Naive thymus-derived CD4-positive, alpha-beta T cell (primary cell): ENCODE measurements at places on chromosomes 6 and 20. TPM values are rescaled to one million over a fixed set of nuclear protein-coding genes. Genes with fewer than 3 reads are reported as not detected.

DNA sequence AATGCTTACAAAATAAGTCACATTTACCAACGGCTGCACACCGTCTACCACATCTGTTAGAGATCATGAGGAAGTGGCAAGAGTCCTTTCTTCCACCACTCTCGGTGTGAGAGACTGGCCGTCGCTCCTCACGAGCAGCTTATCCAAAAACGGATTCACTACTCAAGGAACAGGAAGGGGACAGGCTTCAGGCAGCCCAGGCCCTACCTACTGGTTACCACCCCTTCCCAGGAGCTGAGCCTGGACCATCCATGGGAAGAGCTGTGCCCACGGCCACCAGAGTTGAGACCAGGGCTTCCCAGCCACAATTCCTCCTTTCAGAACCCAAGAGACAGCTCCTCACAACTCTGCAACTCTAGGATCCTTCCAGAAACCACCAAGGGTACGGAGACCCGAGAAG, 37.0 kb downstream of the FOXF2 start:
- H3K27me3 ChIP-seq = no peaks in the 10 kb centered on the region
- H3K4me1 ChIP-seq = no peaks in the 10 kb centered on the region
- no peak overlapping the region for H3K27ac ChIP-seq
- no peak for DNase-seq
- H3K36me3 ChIP-seq = no peaks in the 10 kb centered on the region

GRCh38 chr6:149503872-149504271, 19.1 kb upstream of the ZC3H12D start:
- H3K4me1 ChIP-seq = peaks cover 11% of the 10 kb centered on the region
- H3K36me3 ChIP-seq = no peaks in the 10 kb centered on the region
- no peak for DNase-seq
- H3K4me3 ChIP-seq = no peak overlapping the region

PTPRK gene
- 2.0 and 2.3 TPM in 2 replicates for total RNA-seq

DNA sequence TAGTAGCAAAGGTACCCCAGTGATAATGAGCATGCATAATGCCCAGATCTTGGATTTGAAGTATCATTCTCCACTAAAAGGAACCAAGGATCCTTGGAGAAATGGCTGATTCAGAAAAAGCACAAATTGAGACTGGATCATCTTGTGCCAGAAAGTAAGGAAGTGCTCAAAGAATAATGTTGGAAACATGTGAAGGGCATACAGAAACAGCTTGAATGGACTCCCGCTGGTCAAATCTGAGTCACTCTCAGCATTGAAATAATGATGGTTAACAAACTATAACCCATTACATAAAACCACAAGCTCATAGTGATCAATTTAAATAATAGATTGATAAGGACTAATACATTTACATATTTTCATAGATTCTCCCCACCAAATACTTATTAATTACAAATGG, 3.6 kb upstream of the OSTM1 start:
- peaks cover 13% of the 10 kb centered on the region for H3K4me1 ChIP-seq
- DNase-seq = no peak
- H3K27me3 ChIP-seq = no peaks in the 10 kb centered on the region
- H3K36me3 ChIP-seq = no peaks in the 10 kb centered on the region
- no peak overlapping the region for H3K27ac ChIP-seq

- H3K36me3 ChIP-seq = no peaks in the 10 kb centered on the region
- H3K27ac ChIP-seq = no peak overlapping the region
- H3K4me3 ChIP-seq = no peak overlapping the region
- no peak for DNase-seq
Measured at GRCh38 chr6:25939593-25939992, 9.1 kb upstream of the SLC17A2 start.

BRPF3 gene
- 35.2 TPM for total RNA-seq

- H3K27ac ChIP-seq = no peak overlapping the region
- H3K4me1 ChIP-seq = no peaks in the 10 kb centered on the region
- H3K36me3 ChIP-seq = no peaks in the 10 kb centered on the region
- no peaks in the 10 kb centered on the region for H3K27me3 ChIP-seq
Measured at GRCh38 chr6:126535138-126535537, 195.2 kb downstream of the CENPW start.

GRCh38 chr20:15945289-15945688, 628.0 kb downstream of the KIF16B start:
- DNase-seq = no peak
- H3K27ac ChIP-seq = no peak overlapping the region
- no peaks in the 10 kb centered on the region for H3K27me3 ChIP-seq
- H3K4me1 ChIP-seq = no peaks in the 10 kb centered on the region

- H3K4me1 ChIP-seq = no peaks in the 10 kb centered on the region
- H3K4me3 ChIP-seq = no peak overlapping the region
- H3K27me3 ChIP-seq = peaks cover 3% of the 10 kb centered on the region
- H3K27ac ChIP-seq = no peak overlapping the region
Measured at GRCh38 chr6:16821834-16822264, 60.6 kb upstream of the ATXN1 start.

DNA sequence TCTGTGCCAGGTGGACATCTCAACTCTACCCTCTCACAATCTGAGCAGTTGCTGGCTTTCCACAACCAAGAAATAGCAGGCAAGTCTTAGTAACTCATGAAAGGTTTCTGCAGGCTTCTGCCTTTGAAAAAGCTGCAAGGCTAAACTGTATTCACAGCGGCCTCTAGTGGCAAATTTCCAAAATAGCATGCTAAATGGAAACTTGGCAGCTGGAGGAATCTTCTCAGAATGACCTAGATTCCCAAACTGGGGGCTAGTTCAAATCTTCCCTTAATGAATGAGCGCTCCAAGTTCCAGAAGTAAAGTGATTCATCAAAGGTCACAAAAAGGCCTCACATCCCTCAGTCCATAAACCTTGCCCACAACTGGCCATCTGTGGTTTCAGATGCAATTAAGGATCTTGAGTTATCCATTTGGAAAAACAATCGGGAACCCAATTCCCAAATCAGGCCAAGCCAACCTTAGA, 11.9 kb upstream of the CPNE5 start:
- H3K4me3 ChIP-seq = no peak overlapping the region
- DNase-seq = no peak
- no peaks in the 10 kb centered on the region for H3K36me3 ChIP-seq
- no peaks in the 10 kb centered on the region for H3K27me3 ChIP-seq
- H3K4me1 ChIP-seq = no peaks in the 10 kb centered on the region
- H3K27ac ChIP-seq = no peak overlapping the region

PCSK2 gene
- not detected for total RNA-seq

ZNF391 gene
- total RNA-seq = 3.3 TPM

DNA sequence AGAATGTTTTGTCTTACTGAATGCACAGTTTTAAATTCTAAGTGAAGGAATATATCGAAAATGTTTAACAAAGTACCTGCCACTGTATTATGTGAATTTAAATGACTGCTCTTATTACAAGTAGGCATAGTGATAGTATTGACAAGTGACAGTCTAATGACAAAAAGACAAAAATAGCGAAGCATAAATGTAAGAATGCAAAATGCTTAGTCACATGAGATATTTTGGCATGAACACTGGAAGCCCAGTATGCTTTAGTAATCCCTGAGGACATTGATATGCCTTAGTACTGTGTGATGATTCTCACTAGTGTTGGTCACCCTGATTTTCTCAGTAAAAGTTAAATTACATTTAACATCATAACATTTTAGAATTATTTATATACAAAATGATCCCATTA, 153.5 kb downstream of the EYA4 start:
- DNase-seq = no peak
- no peaks in the 10 kb centered on the region for H3K4me1 ChIP-seq
- H3K27me3 ChIP-seq = no peaks in the 10 kb centered on the region
- no peak overlapping the region for H3K27ac ChIP-seq
- no peak overlapping the region for H3K4me3 ChIP-seq

- peak overlapping the region; percentile 79 for H3K4me3 ChIP-seq
- H3K27ac ChIP-seq = peak overlapping the region; percentile 71
- H3K4me1 ChIP-seq = peaks cover 9% of the 10 kb centered on the region
- H3K36me3 ChIP-seq = no peaks in the 10 kb centered on the region
Measured at GRCh38 chr6:26420688-26421171, 18.7 kb downstream of the BTN3A1 start.

GRCh38 chr6:150908901-150909300, 43.4 kb downstream of the MTHFD1L start:
- no peaks in the 10 kb centered on the region for H3K36me3 ChIP-seq
- H3K4me3 ChIP-seq = no peak overlapping the region
- no peaks in the 10 kb centered on the region for H3K4me1 ChIP-seq
- no peak for DNase-seq
- no peak overlapping the region for H3K27ac ChIP-seq
- H3K27me3 ChIP-seq = no peaks in the 10 kb centered on the region

GRCh38 chr6:54238396-54238795, 69.8 kb upstream of the TINAG start:
- no peak overlapping the region for H3K27ac ChIP-seq
- H3K4me3 ChIP-seq = no peak overlapping the region
- H3K36me3 ChIP-seq = no peaks in the 10 kb centered on the region
- no peaks in the 10 kb centered on the region for H3K27me3 ChIP-seq

MYBL2 gene
- total RNA-seq = not detected

GRCh38 chr20:38432292-38432691, 2.8 kb downstream of the SNHG17 start:
- peaks cover 25% of the 10 kb centered on the region for H3K36me3 ChIP-seq
- no peak overlapping the region for H3K4me3 ChIP-seq
- no peak for DNase-seq
- peaks cover 8% of the 10 kb centered on the region for H3K4me1 ChIP-seq

DNA sequence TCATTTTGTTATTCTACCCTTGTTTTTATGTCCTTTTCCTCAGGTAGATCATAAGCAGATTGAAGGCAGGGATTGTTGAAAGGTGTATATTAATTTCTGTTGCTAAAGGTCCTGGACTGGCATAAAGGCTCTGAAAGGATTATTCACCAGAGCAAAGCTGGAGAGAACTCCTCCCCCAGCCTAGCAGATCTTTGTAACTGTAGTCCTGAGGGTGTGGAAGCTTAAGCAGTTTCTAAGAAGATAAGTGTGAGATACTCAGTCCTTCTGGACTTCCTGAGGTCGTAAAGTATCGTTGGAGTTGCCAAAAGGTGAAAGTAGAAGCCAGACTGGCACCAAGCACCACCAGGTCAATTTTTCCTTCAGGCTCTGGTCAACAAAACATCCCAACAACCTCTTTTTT, 24.2 kb downstream of the CGA start:
- no peak for DNase-seq
- no peaks in the 10 kb centered on the region for H3K4me1 ChIP-seq
- H3K4me3 ChIP-seq = no peak overlapping the region
- H3K27ac ChIP-seq = no peak overlapping the region
- no peaks in the 10 kb centered on the region for H3K27me3 ChIP-seq
- no peaks in the 10 kb centered on the region for H3K36me3 ChIP-seq

DNA sequence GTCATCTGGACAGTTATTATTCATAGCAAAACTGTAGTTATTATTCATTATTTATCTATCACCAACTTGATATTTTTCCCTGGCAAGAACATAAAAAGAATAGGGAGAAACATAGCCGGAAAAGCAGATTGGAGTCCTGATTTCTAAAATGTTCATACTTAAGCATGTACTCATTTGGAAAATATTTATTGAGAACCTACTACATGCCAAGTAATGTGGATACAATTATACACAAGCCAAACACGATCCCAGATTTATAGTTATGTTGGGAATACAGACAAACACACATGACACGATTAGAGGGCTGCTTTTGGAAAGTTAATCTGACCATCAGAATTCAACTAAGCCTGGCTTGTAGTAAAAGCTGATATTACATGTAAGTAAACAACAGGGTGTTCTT, 30.7 kb downstream of the ARHGAP18 start:
- H3K27ac ChIP-seq = no peak overlapping the region
- H3K4me1 ChIP-seq = peaks cover 11% of the 10 kb centered on the region
- no peaks in the 10 kb centered on the region for H3K36me3 ChIP-seq
- H3K4me3 ChIP-seq = no peak overlapping the region
- no peak for DNase-seq

GRCh38 chr20:57628047-57628961, 8.1 kb upstream of the ZBP1 start:
- H3K27ac ChIP-seq = peak overlapping the region; percentile 83
- no peaks in the 10 kb centered on the region for H3K27me3 ChIP-seq
- H3K4me3 ChIP-seq = peak overlapping the region; percentile 49
- H3K4me1 ChIP-seq = peaks cover 41% of the 10 kb centered on the region
- no peaks in the 10 kb centered on the region for H3K36me3 ChIP-seq
- DNase-seq = no peak

DNA sequence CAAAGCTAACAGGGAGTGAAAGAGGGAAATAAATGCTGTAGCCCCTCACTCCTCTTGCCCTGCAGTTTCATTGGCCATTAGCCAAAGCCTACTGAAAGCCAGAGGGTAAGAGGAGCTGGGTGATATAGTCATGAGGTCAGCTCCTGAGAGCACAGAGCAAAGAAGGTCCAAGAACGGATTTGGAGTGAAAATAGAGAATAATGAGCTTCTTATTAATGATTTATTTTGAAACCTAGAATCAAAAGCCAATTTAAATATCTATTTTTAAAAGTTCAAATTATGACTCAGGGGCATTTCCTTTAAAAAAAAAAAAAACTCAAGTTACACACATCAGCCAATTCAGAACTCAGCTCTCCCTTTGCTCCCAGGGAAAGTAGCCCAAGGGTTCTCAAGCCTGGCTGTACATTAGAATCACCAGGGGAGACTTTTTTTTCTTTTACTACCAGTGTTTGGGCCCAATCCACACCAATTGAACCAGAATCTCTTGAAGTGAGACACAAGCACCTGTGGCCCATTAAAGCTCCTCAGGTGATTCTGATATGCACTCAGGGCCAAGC, 79.1 kb downstream of the SNAP25 start:
- no peaks in the 10 kb centered on the region for H3K36me3 ChIP-seq
- no peak overlapping the region for H3K27ac ChIP-seq
- no peaks in the 10 kb centered on the region for H3K4me1 ChIP-seq
- no peaks in the 10 kb centered on the region for H3K27me3 ChIP-seq

- H3K4me1 ChIP-seq = no peaks in the 10 kb centered on the region
- no peak overlapping the region for H3K4me3 ChIP-seq
- H3K36me3 ChIP-seq = no peaks in the 10 kb centered on the region
- DNase-seq = no peak
Measured at GRCh38 chr6:168214586-168215104, 104.9 kb downstream of the DACT2 start.

GRCh38 chr6:10396785-10397184, 18.1 kb downstream of the TFAP2A start:
- DNase-seq = no peak
- H3K36me3 ChIP-seq = no peaks in the 10 kb centered on the region
- H3K4me3 ChIP-seq = no peak overlapping the region

KHDC3L gene
- total RNA-seq = not detected

STAU1 gene
- 42.8 TPM for total RNA-seq

AMD1 gene
- total RNA-seq = 66.8 TPM

GRCh38 chr6:56713254-56713672, 70.6 kb upstream of the DST start:
- H3K4me3 ChIP-seq = no peak overlapping the region
- H3K27ac ChIP-seq = no peak overlapping the region
- no peaks in the 10 kb centered on the region for H3K27me3 ChIP-seq
- H3K36me3 ChIP-seq = no peaks in the 10 kb centered on the region
- no peaks in the 10 kb centered on the region for H3K4me1 ChIP-seq
- no peak for DNase-seq

GRCh38 chr6:63935732-63936131, 300.1 kb downstream of the PHF3 start:
- no peak overlapping the region for H3K4me3 ChIP-seq
- H3K27me3 ChIP-seq = no peaks in the 10 kb centered on the region
- no peaks in the 10 kb centered on the region for H3K36me3 ChIP-seq
- H3K27ac ChIP-seq = no peak overlapping the region
- DNase-seq = no peak
